ENCODE measurements at places on chromosomes 2 and 18.

DNA sequence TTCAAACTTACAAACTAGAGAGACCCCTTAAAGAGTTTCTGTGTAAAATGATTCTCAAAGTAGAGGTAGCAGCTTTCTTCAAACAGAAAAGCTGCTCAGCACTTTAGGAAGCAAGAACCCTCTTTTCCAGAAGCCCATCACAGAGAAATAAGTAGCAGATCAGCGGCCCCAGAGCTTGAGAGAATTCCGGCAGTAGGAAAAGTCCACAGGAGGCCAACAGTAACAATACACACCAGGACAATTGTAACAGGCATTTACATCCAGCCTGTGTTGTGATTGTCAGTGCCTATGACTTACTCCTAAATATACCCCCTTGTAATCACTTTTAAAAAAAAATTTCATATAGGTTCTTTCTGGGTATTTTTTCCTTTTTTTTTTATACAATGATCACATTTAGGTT is 161.4 kb upstream of the ACVR2A start:
- DNase-seq = no peak

DNA sequence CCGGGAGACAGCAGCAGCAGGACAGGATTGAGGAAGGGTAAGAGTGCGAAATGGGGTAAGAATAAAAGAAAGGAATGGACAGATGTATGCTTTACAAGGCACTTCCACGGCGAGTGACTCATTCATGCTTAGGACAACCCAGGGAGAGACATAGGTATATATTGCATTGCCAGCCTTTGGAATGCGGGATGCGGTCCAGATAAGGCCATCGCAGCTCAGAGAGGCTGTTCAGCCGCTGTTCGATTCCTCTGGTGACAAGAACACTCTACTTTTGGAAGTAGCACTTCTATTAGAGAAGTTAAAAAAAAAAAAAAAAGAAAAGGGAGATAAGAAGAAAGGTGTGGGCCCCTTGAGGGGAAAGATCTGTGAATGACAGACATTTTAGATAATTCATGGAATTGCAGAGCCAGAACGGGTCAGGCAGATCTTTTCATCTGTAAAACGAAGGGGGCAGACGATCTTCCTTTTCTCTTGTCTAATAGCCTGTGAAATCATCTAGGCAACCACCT is 819 bp upstream of the NCOA1 start:
- DNase-seq = no peak

GRCh38 chr2:144097440-144098225 is 422.3 kb downstream of the ZEB2 start:
- no peak for DNase-seq

GRCh38 chr18:59079264-59079663 is 60.4 kb upstream of the SEC11C start:
- DNase-seq = no peak

GRCh38 chr2:217694291-217694690 is 308.5 kb downstream of the TNS1 start:
- no peak for DNase-seq

- peak; percentile 84 for DNase-seq
Observed at GRCh38 chr2:171271971-171272436, 111.3 kb upstream of the TLK1 start.

- peak; percentile 82 for DNase-seq
Observed at GRCh38 chr2:12303181-12304030, 413.3 kb upstream of the TRIB2 start.

DNA sequence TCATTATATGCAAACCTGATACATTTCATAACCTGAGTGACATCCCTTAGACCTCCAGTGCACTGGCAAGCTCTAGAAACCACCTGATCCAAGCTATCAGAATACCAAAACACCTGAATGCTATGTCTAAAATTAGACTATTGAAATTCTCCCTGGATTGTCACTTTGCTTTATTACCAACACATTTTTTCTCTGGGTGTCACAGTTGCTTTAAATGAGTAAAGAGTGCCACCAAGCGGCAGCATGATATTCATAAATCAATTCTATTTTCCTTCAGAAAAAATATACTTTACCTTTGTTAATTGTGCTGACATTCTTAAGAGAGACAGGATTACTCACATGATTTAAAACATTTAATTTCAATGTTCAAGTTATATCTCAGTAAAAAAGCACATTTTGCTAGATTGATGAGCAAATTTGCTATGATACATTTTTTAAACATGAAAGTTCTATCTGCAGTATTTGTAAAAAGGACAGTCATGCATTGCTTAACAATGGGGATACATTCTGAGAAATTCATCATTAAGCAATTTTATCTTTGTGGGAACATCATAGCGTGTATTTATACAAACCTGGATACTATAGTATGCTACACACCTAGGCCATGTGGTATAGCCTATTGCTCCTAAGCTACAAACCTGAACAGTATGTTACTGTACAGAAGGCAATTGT is 338.4 kb upstream of the SLC39A10 start:
- DNase-seq = no peak

- no peak for DNase-seq
Observed at GRCh38 chr2:74751981-74752851, 81.7 kb upstream of the HK2 start.

DNA sequence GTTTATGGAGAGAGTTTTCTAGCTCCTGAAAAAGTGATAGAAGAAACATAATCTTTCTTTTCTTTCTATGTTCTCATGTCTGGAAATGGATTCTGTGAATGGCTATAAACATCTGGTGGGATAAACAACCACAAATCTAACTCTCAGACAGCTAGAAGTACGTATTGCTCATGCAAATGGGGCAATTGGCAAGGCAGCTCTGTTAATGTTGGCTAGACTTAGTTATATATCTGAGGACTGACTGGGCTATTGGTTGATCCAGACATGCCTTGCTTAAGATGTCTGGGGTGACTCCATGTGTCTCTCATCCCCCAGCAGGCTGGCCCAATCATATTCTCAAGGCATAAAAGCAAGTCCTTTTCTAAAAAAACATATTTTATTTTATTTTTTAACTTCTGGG is 939.2 kb upstream of the NRXN1 start:
- DNase-seq = no peak

GRCh38 chr2:15969214-15969613 is 28.9 kb downstream of the MYCN start:
- no peak for DNase-seq

DNA sequence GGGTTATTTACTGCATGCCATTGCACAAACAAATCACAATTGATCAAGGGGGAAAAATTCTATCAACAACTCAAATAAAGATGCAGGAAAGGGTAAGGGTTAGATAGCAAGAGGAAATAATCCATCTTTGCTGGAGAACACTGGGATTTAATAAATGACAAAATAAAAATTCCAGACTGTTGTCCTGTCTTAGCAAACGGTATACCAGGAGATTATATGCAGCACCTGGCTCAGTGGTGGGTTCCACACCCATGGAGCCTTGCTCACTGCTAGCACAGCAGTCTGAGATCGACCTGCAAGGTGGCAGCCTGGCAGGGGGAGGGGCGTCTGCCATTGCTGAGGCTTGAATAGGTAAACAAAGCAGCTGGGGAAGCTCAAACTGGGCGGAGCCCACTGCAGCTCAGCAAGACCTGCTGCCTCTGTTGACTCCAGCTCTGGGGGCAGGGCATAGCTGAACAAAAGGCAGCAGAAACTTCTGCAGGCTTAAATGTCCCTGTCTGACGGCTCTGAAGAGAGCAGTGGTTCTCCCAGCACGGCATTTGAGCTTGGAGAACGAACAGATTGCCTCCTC is 296.5 kb upstream of the THSD7B start:
- DNase-seq = no peak

- no peak for DNase-seq
Observed at GRCh38 chr2:201127152-201127511, 11.2 kb downstream of the CFLAR start.

DNA sequence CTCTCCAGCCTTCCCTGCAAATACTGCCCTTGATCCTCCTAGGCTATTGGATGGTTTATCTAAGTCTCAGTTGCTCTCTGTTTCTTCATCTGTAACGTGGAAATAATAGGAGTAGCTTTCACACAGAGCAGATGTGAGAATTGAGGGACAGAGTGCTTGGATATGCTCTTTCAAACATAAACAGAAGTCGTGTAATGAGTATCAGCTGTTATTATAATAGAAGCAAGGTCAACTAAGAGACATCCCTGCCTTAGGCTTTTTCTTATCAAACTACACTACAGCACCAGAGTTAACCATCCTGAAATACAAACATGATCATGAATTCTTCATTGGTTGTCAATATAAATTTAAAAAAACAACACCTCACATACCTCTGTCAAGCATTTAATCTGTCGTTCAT is 138.2 kb downstream of the DOK6 start:
- no peak for DNase-seq

GRCh38 chr2:16671760-16672159 is 6.1 kb upstream of the CYRIA start:
- DNase-seq = no peak

- DNase-seq = peak; percentile 63
Observed at GRCh38 chr2:203814661-203815540, 52.7 kb upstream of the CTLA4 start.

GRCh38 chr2:66561645-66562303 is 126.8 kb downstream of the MEIS1 start:
- DNase-seq = no peak

GRCh38 chr2:207142461-207142860 is 23.3 kb downstream of the KLF7 start:
- no peak for DNase-seq

DNA sequence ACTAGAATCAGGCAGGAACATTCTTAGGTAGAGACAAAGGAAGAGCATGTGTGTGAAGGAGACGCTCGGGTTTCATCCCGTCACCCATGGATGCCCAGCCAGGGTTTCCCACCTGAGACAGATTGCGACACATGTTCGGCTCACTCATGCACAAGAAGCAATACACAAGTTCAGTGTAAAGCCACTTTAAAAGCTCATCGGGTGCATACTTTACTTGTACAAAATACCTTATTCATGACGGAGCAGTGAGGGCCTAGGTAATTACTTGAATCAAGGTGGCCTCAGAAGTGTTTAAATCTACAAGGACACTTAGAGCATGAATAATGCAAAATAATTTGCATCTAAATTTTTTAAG is 42.0 kb downstream of the ZEB2 start:
- no peak for DNase-seq

- no peak for DNase-seq
Observed at GRCh38 chr2:19843992-19844515, 57.7 kb downstream of the TTC32 start.

- no peak for DNase-seq
Observed at GRCh38 chr2:59680863-59681262, 872.6 kb downstream of the BCL11A start.

DNA sequence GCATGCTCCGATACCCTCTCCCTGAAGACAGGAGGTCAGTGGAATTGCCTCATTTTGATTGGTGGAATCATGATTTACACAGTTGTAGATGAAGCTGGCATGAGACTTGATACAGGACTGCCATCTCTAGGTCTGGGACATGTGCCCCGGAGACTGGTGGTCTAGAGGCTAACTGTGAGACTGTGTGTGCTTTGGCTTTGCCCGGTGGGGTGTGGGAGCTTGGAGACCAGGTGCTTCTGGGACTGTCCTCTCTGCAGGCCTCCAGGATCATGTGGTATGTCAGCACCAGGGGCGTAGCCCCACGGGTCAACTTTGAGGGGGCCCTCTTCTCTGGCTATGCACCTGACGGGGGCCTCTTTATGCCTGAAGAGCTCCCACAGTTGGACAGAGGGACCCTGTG is 2.7 kb downstream of the THNSL2 start:
- no peak for DNase-seq

GRCh38 chr18:59228351-59228750 is 8.4 kb downstream of the GRP start:
- DNase-seq = peak; percentile 59

DNA sequence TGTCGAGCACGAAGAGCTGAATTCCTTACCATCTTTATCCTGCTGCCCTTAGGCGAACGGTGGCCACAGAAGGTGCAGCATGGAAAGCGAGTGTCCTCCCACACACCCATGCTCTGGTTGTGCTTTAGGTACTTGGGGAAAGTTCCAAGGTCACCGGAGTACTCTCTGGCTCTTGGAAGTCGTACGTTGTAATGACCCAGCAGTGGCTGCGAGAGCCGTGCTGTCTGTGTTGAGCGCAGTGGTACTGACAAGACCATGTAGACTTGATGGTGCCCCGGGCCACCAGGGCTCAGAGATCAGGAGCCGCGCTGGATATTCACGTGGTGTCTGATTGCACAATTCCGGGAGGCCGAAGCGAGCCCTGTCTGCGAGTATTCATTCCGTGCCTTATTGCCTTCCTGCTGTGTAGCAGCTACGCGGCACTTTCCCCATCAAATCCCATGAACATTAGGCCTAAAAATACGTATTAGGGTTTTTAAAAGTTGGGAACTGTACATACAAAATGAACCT is 222.0 kb downstream of the ZNF516 start:
- no peak for DNase-seq

Data from AG09309 (cell line).